ENCODE measurements at places on chromosomes 13 and 19.

GRCh38 chr13:57632276-57633140, 964 bp downstream of the PCDH17 start:
- H3K27ac ChIP-seq = no peak overlapping the region
- DNase-seq = no peak

DNA sequence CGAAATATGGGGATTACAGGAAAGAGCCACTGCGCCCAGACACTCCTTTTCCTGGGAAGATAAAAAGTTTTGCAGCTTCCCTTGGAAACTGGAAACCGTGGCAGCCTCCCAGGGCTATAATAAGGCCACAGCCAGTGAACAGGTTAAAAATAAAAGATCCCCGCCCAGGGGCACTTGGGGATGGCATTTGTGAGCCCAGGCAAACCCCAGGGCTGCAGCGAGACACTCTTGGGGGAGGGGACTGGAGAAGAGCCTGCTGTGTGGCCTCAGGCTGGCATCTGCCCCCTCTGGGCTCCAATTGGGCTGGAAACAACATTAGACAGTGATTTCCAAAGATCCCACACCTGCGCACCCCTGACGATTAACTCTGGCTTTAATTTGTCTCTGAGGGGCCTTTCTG, 11.2 kb downstream of the FEM1A start:
- no peak for DNase-seq
- H3K36me3 ChIP-seq = no peaks in the 10 kb centered on the region
- no peaks in the 10 kb centered on the region for H3K27me3 ChIP-seq
- H3K4me1 ChIP-seq = peaks cover 1% of the 10 kb centered on the region

DNA sequence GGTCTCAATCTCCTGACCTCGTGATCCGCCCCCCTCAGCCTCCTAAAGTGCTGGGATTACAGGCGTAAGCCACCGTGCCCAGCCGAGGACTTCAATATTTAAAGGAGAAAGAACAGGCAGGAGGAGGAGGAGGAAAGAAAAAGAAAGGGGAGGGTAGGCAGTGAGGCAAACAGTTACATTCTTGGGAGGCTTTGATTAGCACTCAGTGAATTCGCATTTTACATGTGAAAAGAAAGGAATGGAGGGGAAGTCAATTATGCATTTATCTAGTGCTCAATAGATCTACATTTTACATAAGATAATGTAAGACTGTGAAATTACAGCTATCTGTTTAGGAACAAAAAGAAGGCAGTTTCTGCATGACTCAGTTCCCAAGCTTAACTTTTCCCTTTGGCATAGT, 30.9 kb upstream of the CXCL17 start:
- H3K36me3 ChIP-seq = no peaks in the 10 kb centered on the region
- no peak overlapping the region for H3K27ac ChIP-seq
- H3K4me1 ChIP-seq = peaks cover 5% of the 10 kb centered on the region
- no peak overlapping the region for H3K4me3 ChIP-seq

DNA sequence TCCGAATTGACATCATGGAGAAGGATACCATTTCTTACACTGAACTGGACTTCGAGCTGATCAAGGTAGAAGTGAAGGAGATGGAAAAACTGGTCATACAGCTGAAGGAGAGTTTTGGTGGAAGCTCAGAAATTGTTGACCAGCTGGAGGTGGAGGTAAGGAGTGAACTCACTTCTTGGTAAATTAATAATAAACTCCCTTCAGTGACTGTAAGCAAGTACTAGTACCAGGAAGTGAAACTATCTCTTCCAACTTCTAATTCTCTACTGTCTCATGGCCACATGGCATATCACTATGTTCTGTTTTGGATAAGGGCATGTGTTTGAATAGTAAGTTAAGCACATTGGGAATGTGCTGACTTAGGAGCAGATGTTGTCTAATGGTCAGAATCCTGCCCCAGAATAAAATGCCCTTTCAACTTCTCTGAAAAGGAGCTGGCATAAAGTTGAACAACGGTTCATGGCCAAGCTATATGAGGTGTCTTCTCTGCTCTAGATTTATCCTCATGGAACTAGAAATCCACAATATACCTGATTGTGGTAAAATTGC, 13.4 kb downstream of the OLFM4 start:
- no peaks in the 10 kb centered on the region for H3K4me1 ChIP-seq
- H3K27ac ChIP-seq = no peak overlapping the region
- H3K27me3 ChIP-seq = peaks cover 3% of the 10 kb centered on the region
- no peak for DNase-seq
- no peak overlapping the region for H3K4me3 ChIP-seq

GRCh38 chr13:44206434-44206833, 167.2 kb upstream of the SERP2 start:
- no peak overlapping the region for H3K4me3 ChIP-seq
- H3K27me3 ChIP-seq = peaks cover 2% of the 10 kb centered on the region
- DNase-seq = no peak
- no peaks in the 10 kb centered on the region for H3K4me1 ChIP-seq
- H3K27ac ChIP-seq = no peak overlapping the region

GRCh38 chr19:47633517-47633916, 24.6 kb downstream of the BICRA start:
- H3K27ac ChIP-seq = no peak overlapping the region
- no peaks in the 10 kb centered on the region for H3K27me3 ChIP-seq
- H3K4me1 ChIP-seq = peaks cover 74% of the 10 kb centered on the region
- peaks cover 3% of the 10 kb centered on the region for H3K36me3 ChIP-seq
- DNase-seq = no peak

DNA sequence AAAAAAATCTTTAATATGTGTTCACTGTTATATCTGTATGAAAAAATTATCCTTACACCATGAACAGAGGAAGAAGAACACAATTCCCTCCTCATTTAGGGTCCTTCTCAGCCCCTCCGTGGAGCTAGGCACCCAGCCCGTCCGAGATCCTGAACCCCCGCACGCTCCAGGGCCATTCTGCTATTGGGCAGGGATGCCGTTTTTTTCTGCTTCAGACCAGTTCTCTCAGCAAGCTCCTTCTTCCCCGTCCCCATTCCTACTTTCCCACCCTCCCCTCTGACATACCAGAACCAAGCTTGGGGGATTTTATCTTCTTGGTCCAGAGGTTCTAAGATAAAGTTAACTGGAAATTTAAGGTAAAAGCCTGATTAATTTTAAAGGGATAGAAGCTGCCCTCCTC, 36.2 kb downstream of the ATP12A start:
- H3K27ac ChIP-seq = no peak overlapping the region
- H3K4me3 ChIP-seq = no peak overlapping the region
- H3K4me1 ChIP-seq = peaks cover 6% of the 10 kb centered on the region
- no peaks in the 10 kb centered on the region for H3K36me3 ChIP-seq
- DNase-seq = no peak
- H3K27me3 ChIP-seq = peaks cover 2% of the 10 kb centered on the region

GRCh38 chr13:71772361-71772760, 94.6 kb downstream of the DACH1 start:
- DNase-seq = no peak
- no peaks in the 10 kb centered on the region for H3K4me1 ChIP-seq
- H3K4me3 ChIP-seq = no peak overlapping the region
- no peaks in the 10 kb centered on the region for H3K36me3 ChIP-seq
- no peak overlapping the region for H3K27ac ChIP-seq
- H3K27me3 ChIP-seq = no peaks in the 10 kb centered on the region

GRCh38 chr13:66967811-66968597, 262.1 kb downstream of the PCDH9 start:
- H3K27me3 ChIP-seq = no peaks in the 10 kb centered on the region
- H3K36me3 ChIP-seq = no peaks in the 10 kb centered on the region
- H3K4me1 ChIP-seq = no peaks in the 10 kb centered on the region

DNA sequence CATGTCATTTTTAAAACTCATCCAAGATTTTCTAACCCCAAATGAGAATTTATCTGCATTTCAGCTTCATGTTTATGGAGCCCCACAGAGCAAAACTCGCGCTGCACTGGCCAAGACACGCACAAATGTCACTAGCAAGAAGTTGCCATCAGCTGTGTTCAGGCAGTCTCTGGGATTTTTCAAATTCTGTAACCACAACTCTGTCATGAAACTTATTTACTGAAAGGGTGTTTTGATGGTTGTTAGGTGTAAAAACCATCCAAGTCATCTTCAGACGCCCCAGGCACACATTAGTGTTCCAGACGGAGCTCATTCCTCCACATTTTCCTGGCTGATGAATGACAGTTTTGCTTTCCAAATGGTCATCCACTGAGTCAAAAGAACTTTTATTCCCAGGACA, 63.4 kb downstream of the SLC7A1 start:
- H3K4me1 ChIP-seq = peaks cover 34% of the 10 kb centered on the region
- no peaks in the 10 kb centered on the region for H3K27me3 ChIP-seq
- no peak for DNase-seq
- H3K27ac ChIP-seq = peak overlapping the region; percentile 77
- H3K4me3 ChIP-seq = no peak overlapping the region

DNA sequence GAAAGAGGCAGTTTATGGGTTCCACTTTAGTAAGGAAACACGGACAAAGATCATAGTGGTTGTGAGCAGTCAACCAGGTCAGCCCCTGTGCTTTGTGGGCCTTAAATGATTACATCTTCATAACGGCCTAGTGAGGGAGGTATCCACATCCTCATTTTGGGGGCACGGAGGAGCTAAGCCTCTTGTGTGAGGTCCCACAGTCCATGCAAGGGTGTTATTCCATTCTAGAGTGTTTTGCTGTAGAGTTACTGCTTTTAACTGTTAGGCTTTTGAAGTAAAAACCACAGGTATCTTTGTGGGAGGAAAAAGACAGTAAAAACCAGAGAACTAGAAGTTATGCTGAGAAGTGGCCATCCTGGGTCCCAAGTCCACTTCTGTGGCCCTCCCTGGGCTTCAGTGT, 4.0 kb downstream of the NOP53 start:
- peaks cover 16% of the 10 kb centered on the region for H3K36me3 ChIP-seq
- peaks cover 5% of the 10 kb centered on the region for H3K27me3 ChIP-seq
- peaks cover 30% of the 10 kb centered on the region for H3K4me1 ChIP-seq
- DNase-seq = no peak
- no peak overlapping the region for H3K27ac ChIP-seq

DNA sequence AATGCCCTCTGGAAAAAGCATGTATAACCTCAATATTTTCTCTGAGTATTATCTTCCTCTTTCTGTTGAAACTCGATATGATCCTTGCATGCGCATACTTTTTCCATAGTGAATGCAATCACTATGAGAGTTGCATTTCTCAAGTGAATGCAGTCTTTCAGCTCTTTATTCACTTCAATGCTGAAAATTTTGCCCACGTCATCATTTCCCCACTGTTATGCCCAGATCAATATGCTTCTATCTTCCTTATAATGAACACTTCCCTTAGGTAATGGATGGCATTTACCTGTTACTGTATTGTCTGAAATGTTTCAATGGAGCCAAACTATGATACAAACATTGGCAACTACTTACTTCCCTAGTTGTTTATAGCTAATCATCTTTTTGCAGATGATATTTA, 866.6 kb upstream of the SLITRK6 start:
- no peak for DNase-seq
- no peaks in the 10 kb centered on the region for H3K4me1 ChIP-seq
- H3K27me3 ChIP-seq = no peaks in the 10 kb centered on the region
- no peak overlapping the region for H3K4me3 ChIP-seq
- H3K36me3 ChIP-seq = peaks cover 3% of the 10 kb centered on the region

DNA sequence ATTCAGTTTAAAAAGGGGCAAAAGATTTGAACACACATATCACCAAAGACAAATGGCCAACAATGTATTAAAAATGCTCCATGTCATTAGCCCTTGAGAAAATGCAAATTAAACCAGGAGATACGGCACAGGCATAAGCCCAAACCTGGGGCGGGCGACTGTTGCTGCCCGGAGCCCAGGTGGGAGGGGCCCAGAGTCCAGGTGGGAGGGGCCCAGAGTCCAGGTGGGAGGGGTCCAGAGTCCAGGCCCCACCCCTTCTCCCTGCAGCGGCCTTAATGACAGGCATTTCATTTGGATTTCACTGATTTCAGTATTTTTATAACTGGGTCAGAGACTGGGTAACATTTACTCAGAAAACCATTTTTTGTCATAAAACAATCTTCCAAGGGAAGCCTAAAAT, 78.2 kb downstream of the RASA3 start:
- H3K4me3 ChIP-seq = no peak overlapping the region
- peak overlapping the region; percentile 57 for H3K27ac ChIP-seq
- H3K27me3 ChIP-seq = peaks cover 64% of the 10 kb centered on the region
- peaks cover 86% of the 10 kb centered on the region for H3K4me1 ChIP-seq

DNA sequence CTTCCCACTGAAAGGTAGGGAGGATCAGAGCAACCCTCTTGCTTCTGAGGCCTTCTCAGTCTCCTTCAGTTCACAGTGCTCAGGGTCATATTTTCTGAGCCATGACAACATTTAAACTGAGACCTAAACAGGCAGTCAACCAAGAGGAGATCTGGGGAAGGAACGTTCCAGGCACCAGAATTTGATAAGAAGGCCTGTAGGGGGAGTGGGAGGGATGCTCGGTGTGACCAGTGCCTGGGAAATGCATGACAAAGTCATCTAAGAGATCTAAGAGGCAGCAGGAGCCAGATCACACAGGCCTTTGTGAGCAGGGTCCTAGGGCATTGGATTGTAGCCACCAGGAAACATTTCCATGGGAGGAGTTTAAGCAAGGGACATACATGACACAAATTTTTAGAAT, 71.6 kb downstream of the SHISA2 start:
- peaks cover 3% of the 10 kb centered on the region for H3K4me1 ChIP-seq
- peaks cover 3% of the 10 kb centered on the region for H3K27me3 ChIP-seq
- H3K27ac ChIP-seq = no peak overlapping the region

GRCh38 chr13:95151942-95152587, 149.2 kb downstream of the ABCC4 start:
- no peak overlapping the region for H3K27ac ChIP-seq
- DNase-seq = no peak
- H3K36me3 ChIP-seq = peaks cover 8% of the 10 kb centered on the region
- H3K4me1 ChIP-seq = no peaks in the 10 kb centered on the region
- H3K27me3 ChIP-seq = no peaks in the 10 kb centered on the region
- H3K4me3 ChIP-seq = no peak overlapping the region

DNA sequence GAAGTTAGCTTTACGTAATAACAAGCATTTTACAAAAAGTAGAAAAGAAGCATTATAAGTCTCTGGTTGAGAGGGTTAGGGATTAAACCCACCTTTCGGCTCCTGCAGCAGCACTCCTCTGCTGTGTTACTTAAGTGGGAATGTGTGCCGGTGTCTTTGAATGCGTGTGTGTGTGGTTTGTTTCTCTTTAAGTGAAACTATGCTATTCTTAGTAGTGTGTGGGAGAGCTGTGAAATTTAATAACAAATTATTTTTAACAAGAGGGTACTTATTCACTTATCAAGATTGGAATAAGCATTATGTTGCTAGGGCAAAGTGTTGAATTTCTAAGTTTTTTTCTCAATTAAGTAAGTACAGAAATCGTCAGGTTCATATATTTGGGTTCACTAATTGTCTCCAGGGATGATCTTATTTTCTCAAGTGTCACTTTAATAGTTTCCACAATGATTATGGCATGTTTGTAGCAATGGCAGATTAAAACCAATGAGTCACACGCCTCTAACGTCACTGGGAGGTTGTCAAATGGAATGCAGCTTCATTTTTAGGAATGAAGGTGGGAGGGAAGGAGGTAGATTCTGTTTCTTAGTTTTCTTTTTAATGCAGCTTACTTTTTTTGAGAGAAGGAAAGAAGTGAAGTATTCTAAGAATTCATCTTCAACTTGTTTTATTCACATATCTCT, 151.3 kb downstream of the LMO7 start:
- peaks cover 5% of the 10 kb centered on the region for H3K36me3 ChIP-seq
- no peak overlapping the region for H3K27ac ChIP-seq
- H3K4me1 ChIP-seq = no peaks in the 10 kb centered on the region
- peaks cover 1% of the 10 kb centered on the region for H3K27me3 ChIP-seq

GRCh38 chr19:2488405-2488941, 12.5 kb downstream of the GADD45B start:
- H3K27me3 ChIP-seq = peaks cover 19% of the 10 kb centered on the region
- no peak for DNase-seq
- H3K36me3 ChIP-seq = no peaks in the 10 kb centered on the region
- no peak overlapping the region for H3K4me3 ChIP-seq

GRCh38 chr13:61812286-61812685, 396.6 kb upstream of the PCDH20 start:
- H3K27me3 ChIP-seq = no peaks in the 10 kb centered on the region
- no peak for DNase-seq
- no peak overlapping the region for H3K4me3 ChIP-seq
- H3K4me1 ChIP-seq = no peaks in the 10 kb centered on the region
- no peaks in the 10 kb centered on the region for H3K36me3 ChIP-seq

Data from immature natural killer cell (primary cell).